Activated CD4-positive, alpha-beta T cell treated with anti-CD3 and anti-CD28 coated beads, Interleukin-2, amount 50 U/mL, for 4 hours (primary cell): ENCODE measurements at places on chromosomes 2 and 18.

- DNase-seq = no peak
Observed at GRCh38 chr18:72848503-72849237, 19.1 kb downstream of the NETO1 start.

GRCh38 chr18:51290860-51291259 lies 93.4 kb upstream of the MEX3C start:
- DNase-seq = no peak

DNA sequence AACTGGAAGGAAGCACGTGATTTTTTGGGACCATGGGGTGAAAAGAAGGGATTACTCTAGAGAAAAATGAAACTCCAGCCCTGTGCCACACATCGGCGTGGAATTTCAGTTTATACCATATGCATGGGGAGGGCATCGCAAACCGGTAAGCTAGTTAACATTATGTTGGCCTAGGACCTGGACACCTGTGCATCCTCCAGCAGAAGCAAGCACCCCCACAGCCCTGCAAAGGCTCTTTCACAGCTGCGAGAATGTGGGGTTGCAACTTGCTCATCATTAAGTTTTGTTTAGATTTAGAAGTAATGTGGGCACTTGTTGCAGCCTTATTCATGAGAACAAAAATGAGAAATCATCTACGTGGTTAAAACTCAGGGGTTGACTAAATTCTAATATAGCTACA lies 299.2 kb downstream of the PIEZO2 start:
- no peak for DNase-seq

- no peak for DNase-seq
Observed at GRCh38 chr2:211751848-211752247, 786.8 kb downstream of the ERBB4 start.

GRCh38 chr2:220420820-220421219 lies 793.4 kb downstream of the SLC4A3 start:
- DNase-seq = no peak

DNA sequence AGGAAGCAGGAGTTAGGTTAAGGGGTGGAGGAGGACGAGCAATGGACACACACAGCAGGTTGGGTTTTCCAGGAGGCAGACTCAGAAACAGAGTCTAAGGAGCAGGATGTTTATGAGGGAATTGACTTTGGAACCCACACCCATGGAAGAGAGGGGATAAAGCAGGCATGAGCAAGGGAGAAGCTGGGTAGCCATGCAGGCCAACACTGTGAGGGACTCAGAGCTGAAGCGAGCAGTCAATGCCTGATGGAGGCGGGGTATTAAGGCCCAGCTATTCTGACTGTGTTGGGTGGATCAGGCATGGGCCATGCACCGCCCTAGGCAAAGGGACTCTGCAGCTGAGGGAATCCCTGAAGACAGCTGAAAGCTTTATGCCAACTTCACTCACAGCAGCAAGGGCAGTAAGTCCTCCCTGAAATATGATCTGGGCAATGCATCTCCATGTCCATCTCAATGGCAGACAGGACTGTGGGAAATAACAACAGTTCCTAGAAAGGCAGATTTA lies 37.6 kb downstream of the TEX51 start:
- DNase-seq = no peak

GRCh38 chr2:118171546-118171945 lies 83.3 kb downstream of the INSIG2 start:
- no peak for DNase-seq

DNA sequence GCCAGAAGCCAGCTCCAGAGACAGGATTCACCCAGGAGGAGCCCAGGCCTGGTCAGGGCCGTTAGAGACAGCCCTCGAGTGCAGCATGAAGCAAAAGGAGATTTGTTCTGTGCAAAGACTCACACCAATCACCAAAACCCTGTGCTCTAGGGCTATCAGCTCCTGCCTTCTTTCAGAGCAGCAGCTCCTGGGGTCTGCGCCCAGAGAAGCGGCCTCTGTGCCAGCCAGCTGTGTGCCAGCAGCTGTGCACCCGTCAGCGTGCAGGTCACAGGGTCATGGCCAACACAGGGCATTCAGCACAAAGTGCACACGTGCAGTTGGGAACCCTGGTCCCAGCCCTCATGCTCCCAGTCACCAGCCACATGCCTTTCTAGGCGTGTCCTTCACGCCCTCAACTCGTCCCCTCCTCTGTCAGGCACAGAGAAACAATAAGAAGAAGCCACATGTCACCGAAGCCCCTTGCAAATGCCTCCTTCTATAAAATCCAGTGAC lies 49.3 kb downstream of the ZNF516 start:
- no peak for DNase-seq

DNA sequence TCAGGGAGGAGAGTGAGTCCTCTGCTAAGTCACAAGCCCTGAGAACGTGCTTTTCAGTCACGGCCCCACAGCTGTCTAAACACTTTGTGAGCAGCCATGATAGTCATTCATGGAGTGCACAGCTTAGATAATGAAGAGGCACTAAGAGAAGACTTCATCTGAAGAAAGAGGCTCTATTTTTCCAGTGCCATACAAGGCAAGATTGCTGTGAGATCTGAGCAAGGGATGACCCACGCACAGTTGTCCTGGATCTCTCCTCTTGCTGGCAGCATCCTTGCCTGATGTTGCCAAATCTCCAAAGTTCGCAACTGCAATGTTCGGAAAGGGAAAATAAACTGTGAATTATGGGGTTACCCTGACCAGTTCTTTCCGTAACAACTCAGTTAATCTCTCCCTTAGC lies 418.7 kb downstream of the MEIS1 start:
- DNase-seq = no peak

GRCh38 chr18:70418546-70419311 lies 129.9 kb downstream of the SOCS6 start:
- no peak for DNase-seq

GRCh38 chr2:104443145-104443544 lies 410.8 kb upstream of the POU3F3 start:
- no peak for DNase-seq

- no peak for DNase-seq
Observed at GRCh38 chr2:19272941-19273470, 85.4 kb downstream of the OSR1 start.

- DNase-seq = no peak
Observed at GRCh38 chr2:172674968-172675303, 60.7 kb upstream of the RAPGEF4 start.

DNA sequence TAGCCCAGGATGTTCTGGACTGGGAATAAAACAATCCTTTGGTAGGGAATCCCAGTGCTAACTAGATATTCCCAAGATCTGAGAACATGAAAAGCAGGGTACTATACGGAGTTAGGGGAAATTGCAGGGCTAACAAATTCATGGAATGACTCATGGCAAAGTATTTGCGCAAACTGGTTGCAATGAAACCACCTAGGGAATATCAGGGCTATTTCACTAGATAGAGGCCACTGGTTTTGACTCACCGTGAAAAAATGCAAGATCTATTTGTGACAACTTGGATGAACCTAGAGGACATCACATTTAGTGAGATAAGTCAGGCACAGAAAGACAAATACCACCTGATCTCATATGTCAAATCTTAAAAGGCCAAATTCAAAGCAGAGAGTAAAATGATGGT lies 233.3 kb downstream of the MBD2 start:
- no peak for DNase-seq

DNA sequence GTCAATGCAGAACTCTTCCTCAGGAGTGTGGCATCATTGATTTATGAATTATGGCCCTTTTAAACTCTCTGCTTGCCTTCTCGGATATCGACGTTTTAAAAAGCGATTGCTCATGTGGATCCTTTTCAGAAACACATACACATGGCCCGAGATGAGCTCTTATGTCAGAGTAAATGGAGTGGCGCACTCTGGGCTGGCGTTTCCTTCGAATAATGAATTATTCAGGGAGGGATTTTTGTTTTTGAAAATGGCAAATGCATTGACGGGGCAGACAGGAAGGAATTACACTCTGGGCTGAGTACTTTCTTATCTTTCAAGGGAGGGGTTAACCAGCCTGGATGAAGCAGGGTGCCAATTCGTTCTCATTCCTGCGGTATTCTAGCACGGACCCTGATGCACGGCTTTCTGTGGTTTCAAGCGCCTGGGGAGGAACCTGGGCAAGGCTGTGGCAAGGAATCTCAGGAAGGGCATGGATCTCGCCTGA lies 142.7 kb downstream of the PRKCE start:
- no peak for DNase-seq

DNA sequence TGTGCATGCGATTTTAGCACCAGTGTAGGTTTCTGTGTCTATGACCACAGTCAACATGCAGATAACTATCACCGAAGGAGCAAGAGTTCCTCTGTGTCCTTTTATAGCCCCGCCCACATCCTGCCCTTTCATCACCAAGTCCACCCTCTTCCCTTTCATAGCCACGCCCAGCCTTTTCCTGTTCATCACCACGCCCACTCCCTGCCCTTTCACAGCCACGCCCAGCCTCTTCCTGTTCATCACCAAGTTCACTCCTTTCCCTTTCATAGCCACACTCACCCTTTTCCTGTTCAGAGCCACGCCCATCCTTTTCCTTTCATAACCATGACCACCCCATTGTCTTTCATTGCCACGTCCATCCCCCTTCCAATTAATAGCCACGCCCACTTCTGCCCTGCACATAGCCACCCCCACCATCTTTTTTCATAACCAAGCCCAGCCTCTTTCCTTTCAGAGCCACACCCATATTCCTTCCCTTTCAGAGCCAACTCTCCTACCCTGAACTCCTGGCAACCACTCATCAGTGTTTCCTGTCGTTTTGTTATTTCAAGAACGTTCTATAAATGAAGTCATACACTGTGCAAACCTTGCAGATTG lies 273.9 kb downstream of the MYT1L start:
- peak; percentile 14 for DNase-seq

GRCh38 chr2:197506658-197507057 lies 6.5 kb downstream of the HSPE1 start:
- DNase-seq = no peak

DNA sequence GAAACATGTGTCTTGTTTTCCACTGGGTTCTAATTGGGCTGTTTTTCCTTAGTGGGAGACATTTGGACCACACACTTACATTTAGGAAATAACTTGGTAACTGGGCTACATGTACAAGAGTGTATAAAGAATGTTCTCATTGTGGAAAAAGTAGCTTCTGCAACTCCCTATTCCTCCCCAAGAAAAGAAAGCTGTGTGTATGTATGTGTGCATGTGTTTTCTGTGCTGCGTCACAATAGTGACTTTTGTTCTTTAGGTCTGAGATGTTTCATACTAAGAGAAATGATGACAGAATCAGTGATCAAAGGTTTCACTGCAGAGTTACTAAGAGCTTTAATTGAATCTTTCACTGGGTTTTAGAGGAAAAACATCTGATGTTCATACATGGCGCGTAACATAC lies 82.7 kb downstream of the TANC1 start:
- no peak for DNase-seq

DNA sequence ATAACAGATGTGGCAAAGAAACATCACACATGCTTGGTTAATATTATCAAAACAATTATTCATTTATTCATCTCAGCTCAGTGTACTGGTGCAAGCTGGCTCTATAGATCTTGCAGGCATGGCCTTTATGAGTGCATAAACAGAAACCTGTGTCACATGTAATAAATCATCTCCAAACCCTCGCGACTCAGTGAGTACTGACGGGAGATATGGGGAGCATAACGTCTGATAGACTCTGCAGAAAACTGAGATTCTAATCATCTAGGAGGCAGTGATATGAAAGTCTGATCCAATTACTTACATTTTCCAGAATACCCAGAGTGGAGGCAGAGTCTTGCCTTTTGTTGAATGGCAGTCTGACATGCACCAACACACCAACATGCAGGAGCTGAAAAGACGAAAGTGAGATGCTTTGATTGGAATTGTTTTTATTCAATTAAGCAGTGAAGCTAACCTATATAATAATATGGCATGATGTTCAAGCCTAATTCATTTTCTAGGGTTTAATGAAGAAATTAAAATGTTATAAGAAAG lies 416.8 kb downstream of the RNF144A start:
- no peak for DNase-seq

GRCh38 chr2:108345951-108346350 lies 31.8 kb upstream of the SULT1C4 start:
- no peak for DNase-seq

GRCh38 chr2:189927823-189928222 lies 134.7 kb downstream of the MSTN start:
- no peak for DNase-seq

DNA sequence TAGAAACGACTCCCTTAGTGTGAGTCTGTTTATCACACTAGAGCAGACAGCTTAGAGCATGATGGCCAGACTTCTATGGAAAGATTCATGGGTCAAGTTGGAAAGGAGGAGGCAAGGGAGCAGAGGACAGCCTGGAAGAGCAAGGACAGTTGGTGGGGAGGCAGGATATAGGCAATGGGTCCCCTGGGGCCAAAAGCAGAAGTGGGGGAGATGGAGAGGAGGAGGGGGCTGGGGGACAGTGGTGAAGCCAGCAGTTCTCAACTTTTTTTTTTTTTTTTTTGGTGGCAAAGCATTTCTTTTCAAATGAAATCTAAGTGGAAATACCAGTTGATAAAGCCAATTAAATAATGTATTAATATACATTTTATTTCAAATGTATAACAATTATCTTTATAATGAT lies 197.9 kb downstream of the HRH4 start:
- no peak for DNase-seq

- DNase-seq = no peak
Observed at GRCh38 chr2:29055601-29056000, 18.7 kb downstream of the PCARE start.

DNA sequence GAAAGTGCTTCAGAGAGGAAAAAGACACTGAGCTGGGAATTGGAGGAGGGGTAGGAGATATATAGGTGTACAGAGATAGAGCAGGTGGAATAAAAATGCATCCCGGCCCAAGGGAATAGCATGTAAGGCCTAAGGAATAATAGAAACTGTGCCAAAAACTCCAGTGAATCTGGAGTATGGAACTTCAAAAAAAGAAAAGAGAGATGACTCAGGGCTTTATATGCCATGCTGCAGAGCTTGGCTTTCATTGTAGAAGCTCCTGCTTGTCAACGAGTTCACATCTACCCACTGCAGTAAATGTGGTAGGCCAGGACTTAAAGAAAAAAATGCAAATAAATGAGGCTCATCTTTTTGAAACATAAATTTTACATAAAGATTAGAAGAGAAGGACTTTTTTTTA lies 131.8 kb downstream of the MREG start:
- no peak for DNase-seq

DNA sequence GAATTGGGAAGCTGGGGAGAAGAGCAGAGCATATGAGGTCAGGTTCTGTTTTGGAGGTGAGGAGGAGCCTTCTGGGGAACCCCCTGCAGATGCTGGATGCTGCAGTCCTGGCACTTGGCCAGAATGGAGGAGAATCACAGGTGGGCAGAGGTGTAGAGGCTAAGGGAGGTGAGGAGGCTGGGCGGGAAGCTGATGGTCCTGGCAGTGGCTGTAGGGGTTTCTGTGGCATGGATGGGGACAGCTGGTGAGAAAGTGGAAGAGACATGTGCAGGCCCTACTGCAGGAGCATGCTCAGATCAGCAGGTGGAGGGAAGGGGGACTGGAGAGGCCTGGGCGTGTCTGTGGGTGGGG lies 101.3 kb downstream of the DYSF start:
- no peak for DNase-seq

GRCh38 chr2:130911482-130911881 lies 74.8 kb downstream of the ARHGEF4 start:
- DNase-seq = no peak
